ENCODE measurements at places on chromosomes 6 and 20.

- DNase-seq, result no peak
These were observed 708.8 kb upstream of the MAN1A1 start for GRCh38 chr6:120058410-120058809.

- DNase-seq, result no peak
These were observed 63.5 kb upstream of the ZMYND8 start for GRCh38 chr20:47419953-47420514.

DNA sequence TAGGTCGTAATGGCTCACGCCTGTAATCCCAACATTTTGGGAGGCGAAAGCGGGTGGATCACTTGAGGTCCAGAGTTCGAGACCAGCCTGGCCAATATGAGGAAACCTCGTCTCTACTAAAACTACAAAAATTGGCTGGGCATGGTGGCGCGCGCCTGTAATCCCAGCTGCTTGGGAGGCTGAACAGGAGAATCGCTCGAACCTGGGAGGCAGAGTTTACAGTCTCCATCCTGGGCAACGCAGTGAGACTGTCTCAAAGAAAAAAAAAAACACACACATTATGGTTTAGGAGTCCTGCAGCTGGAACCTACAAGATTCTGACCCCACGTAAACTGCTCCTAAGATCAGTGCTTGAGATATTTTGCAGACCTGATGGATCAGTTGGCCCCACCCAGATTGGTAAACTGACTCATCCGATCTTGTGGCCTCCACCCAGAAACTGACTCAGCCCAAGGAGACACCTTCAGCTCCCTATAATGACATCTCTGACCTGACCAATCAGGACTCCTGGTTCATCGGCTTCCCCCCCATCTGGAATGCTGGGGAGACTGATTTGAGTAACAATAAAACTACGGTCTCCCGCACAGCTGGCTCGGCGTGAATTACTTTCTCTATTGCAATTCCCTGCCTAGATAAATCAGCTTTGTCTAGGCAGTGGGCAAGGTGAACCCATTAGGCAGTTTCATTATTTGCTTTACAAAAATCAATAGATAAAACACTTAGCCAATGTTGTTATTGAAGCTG, 96.2 kb upstream of the BTN3A2 start:
- DNase-seq, result no peak

DNA sequence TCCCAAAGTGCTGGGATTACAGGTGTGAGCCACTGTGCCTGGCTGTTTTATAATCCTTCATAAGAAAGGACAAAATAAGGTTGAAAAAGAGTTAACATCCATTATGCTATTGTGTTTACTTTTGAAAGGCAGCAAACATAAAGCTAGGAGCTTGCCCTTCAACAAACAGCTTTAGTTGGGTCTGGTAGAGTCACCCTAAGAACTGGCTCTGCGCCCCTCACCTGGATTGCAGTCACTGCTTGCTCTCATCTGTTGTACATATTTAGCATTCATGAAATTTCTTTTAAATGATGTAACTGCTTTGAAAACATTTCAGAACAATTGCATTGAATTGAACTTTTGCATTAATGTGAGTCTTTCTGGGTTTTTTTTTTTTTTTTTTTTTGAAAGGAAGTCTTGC, 38.9 kb downstream of the JARID2 start:
- DNase-seq, result peak; percentile 34

DNA sequence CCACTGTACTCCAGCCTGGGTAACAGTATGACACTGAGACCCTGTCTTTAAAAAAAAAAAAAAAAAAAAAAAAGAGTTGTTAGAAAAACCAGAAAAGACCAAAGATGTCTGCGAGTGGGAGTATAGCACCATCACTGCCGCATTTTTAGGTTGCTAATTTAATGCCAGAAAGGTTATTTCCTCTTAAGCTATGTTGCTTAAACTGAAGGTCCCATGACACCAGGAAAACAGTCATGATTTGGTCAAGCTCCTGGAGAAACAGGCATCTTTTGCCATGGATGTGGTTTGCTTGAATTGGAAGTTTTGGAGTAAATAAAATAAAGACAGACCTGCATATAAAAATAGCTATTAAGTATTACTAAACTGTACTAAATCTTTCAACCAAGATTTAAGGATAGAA, 68.3 kb upstream of the TNFRSF21 start:
- DNase-seq, result no peak

DNA sequence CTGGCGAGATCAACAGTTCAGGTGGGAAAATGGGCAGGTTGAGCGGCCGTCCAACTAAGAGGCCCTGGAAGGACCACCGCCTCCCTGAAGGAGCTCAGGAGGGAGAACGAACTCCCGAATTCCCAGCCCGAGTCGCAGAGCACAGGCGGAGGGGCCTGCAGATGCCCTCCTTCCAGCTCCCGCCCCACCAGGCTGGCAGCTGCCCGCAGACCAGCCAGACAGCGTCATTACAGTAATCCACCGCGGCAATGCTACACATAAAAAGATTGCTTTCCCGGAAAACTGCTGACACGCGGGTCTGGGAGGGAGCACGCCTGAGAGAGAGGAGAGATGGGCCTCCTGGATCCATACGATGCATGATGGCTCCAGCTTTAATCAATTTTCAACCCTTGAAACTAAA, 30.5 kb upstream of the SLCO4A1 start:
- no peak for DNase-seq

Data from kidney epithelial cell (primary cell).